ENCODE measurements at places on chromosomes 11 and 22.

DNA sequence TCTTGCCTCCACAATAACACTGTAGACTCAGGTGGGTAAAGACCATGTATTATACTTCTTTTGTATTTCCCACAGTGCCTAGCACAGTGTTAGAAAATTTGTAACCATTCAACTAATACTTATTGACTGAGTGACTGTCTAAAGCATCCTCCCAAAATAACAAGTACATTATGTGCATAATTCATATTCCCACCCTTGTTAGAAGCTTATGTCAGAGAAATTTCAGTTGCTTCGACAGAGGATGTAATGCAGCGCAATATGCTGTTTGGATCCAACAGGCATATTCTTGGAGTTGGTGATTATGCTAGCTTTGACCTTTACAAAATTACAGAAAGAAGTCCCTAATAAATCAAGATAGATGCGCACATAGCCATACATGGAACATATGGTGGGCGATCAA is 53.0 kb downstream of the AMBRA1 start:
- no peak for DNase-seq

- no peak for DNase-seq
Measured at GRCh38 chr11:88644724-88645123, 307.2 kb upstream of the CTSC start.

DNA sequence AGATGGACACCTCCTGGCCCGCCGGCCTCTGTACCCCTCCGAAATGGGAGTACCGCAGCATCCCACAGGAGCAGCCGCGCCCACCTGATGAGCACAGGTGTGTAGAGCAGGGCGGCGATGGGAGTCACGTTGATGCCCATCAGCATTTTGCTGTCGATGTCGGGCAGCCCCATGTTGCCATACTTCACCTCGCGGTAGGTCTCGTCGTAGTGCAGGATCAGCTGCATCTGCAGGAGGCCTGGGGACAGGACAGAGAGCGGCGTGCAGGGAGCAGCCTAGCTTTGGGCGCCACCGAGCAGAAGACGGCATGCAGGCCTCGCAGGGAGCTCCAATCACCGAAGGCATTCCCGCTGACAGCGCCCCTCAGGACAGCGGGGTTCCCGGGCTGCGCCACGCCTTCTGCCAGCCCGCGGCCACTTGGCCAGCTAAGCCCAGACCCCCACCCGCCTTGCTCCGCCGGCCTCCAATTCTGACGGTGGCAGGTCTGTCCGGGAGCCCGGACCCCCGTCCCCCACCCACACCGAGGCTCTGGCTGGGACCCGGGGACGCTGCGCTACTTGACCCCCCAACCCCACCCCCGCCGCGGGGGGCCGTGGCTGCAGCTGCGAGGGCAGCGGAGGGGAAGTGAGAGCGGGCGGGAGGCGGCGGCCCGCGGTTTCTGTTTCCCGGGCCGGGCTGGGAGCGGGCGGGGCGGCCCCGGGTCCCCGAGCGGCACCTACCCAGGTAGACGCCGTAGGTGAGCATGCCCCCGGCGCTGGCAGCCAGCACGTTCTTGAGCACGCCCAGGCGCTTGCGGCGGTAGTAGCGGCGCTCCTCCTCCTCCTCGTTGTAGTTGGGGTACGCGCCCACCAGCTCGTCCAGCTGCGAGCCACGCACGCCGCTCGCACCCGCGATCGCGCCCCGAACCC is 705 bp downstream of the UNC93B1 start:
- DNase-seq, result peak; percentile 21

DNA sequence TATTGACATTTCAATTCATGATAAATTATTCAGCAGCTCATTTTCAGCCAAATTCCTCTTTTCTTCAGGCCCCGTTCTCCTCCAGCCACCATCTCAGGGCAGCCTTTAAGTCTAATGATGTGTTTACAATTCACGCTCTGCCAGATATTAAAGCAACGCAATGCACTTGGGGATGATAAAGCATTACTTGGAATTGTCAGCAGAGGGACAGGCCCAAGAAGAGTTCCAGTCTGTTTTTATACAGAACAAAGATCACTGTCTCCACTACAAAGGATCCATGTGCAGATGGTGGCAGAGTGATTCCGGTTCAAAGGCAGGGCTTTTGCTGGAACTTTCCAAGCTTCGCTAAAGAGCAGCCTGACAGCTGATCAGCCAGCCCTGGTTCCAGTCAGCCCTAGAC is 13.6 kb upstream of the GALNT18 start:
- no peak for DNase-seq

- peak; percentile 22 for DNase-seq
Measured at GRCh38 chr11:63813563-63814382, 517 bp downstream of the SPINDOC start.

- DNase-seq, result no peak
Measured at GRCh38 chr11:20114588-20114987, 45.7 kb downstream of the DBX1 start.
